ENCODE measurements at places on chromosomes 1 and 21.

DNA sequence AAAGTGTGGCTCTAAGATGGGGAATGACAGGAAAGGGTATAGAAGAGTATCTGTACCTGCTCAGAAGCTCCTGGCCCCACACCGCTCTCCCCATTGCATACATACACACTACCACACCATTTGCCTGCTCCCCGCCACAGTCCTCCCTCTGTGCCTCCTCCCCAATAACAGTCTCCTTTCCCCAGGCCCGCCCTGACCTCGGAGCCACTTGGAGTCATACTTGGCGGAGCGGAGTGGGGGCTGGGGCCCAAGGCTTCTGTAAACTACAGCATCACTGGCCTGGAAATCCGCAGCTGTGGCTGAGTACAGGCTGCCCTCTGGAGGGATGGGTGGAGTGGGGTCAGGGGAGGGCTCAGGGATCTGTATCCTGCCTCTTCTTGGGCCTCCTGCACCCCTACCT is 8.6 kb downstream of the SEMA6C start:
- no peak for DNase-seq

DNA sequence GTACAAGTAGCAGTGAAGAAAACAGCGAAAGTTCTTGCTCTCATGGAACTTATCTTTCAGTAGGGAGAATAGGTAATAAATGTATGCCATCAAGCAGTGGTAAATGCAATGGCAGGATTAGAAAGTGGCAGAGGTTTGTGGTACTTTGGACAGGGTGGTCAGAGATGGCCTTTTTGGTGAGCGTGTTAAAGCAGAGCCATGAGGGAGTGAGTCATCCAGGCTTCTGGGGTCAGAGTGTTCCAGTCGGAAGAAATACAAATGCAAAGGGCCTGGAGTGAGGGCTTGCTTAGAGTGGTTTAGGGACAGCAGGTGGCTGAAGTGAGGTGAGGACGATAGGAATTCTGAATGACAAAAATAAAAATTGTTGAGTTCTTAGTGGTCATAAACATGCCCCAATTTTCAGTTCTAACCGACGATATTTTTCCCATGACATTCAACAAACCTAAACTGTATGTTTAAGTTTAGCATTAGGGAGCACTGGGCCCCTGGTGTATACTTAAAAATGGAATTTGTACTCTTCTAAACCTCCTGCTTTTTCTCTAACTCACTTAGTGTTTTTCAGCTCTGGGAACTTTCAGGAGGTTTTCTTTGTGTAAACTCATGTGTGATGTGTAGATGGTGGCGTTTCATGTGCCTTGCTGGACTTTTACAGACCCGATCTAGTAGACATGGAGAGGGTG is 78.2 kb downstream of the MACF1 start:
- DNase-seq = no peak

DNA sequence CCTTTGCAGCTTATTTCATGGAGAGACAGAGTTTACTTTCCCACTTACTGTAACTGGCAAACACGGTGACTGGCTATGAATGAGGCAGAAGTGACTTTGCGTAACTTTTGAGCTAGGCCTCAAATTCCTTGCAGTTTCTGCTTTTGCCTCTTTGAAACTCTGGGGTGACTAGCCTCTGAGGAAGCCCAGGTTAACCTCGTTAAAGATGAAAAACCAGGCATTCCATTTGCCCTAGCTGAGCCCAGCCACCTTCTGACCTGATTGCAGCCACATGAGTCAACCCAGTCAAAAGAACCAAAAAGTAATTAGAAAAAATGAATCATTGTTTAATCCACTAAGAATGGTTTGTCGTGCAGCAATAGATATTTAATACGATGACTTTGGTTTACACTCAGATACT is 20.4 kb downstream of the PRMT6 start:
- DNase-seq = no peak

GRCh38 chr1:93629101-93630059 is 52.3 kb downstream of the BCAR3 start:
- peak; percentile 41 for DNase-seq

All from GM06990 (cell line).